Smooth muscle cell of the coronary artery (primary cell): ENCODE measurements at places on chromosomes 13 and 19. TPM values are rescaled to one million over a fixed set of nuclear protein-coding genes. Genes with fewer than 3 reads are reported as not detected.

The ACER1 gene
- not detected in 2 replicates for total RNA-seq

The TMEM150B gene
- not detected in 2 replicates for total RNA-seq

The DNMT1 gene
- 16.6 and 23.2 TPM in 2 replicates for total RNA-seq

The LILRA1 gene
- total RNA-seq = not detected in 2 replicates

The ZBTB32 gene
- total RNA-seq = not detected in 2 replicates

The SYCN gene
- total RNA-seq = not detected in 2 replicates

The ZNF772 gene
- 13.1 and 25.6 TPM in 2 replicates for total RNA-seq

The SBK3 gene
- not detected in 2 replicates for total RNA-seq

The CDC37 gene
- 256 and 276 TPM in 2 replicates for total RNA-seq

The FBN3 gene
- total RNA-seq = not detected in 2 replicates

The ATP4A gene
- not detected in 2 replicates for total RNA-seq

The INAFM1 gene
- 1.2 and 6.6 TPM in 2 replicates for total RNA-seq

The ZNF791 gene
- 6.1 and 8.9 TPM in 2 replicates for total RNA-seq

The CD37 gene
- not detected in 2 replicates for total RNA-seq

The IZUMO4 gene
- total RNA-seq = 0.90 and 2.1 TPM in 2 replicates

The KLF1 gene
- 0.12 TPM in 1 of 2 replicates, not detected in the other for total RNA-seq

The RASA3 gene
- 27.1 and 28.4 TPM in 2 replicates for total RNA-seq

The TSKS gene
- total RNA-seq = 0.08 and 3.3 TPM in 2 replicates

The SOX1 gene
- total RNA-seq = not detected in 2 replicates

The ITPKC gene
- 11.9 and 12.3 TPM in 2 replicates for total RNA-seq

The ZNF649 gene
- total RNA-seq = 4.9 and 8.1 TPM in 2 replicates

The ACP5 gene
- 0.08 and 8.5 TPM in 2 replicates for total RNA-seq

The SHISA7 gene
- not detected in 2 replicates for total RNA-seq

The SLC1A6 gene
- not detected in 2 replicates for total RNA-seq

The DCLK1 gene
- 4.9 and 18.3 TPM in 2 replicates for total RNA-seq

The CTXN1 gene
- 0.12 and 2.8 TPM in 2 replicates for total RNA-seq

The IGSF23 gene
- total RNA-seq = 0.08 TPM in 1 of 2 replicates, not detected in the other

The ARHGAP45 gene
- 0.82 and 4.7 TPM in 2 replicates for total RNA-seq

The RNF225 gene
- 0.15 TPM in 1 of 2 replicates, not detected in the other for total RNA-seq

The LGALS4 gene
- total RNA-seq = not detected in 2 replicates

The SCEL gene
- total RNA-seq = not detected in 2 replicates

The EXOC3L2 gene
- under 0.01 TPM in 1 of 2 replicates, not detected in the other for total RNA-seq
